M059J (cell line): ENCODE measurements at places on chromosomes 11 and 22.

- DNase-seq: no peak
These were observed 4.9 kb downstream of the POLR3H start for GRCh38 chr22:41539146-41540005.

GRCh38 chr11:86746514-86746913 lies 53.8 kb upstream of the PRSS23 start:
- peak; percentile 49 for DNase-seq

DNA sequence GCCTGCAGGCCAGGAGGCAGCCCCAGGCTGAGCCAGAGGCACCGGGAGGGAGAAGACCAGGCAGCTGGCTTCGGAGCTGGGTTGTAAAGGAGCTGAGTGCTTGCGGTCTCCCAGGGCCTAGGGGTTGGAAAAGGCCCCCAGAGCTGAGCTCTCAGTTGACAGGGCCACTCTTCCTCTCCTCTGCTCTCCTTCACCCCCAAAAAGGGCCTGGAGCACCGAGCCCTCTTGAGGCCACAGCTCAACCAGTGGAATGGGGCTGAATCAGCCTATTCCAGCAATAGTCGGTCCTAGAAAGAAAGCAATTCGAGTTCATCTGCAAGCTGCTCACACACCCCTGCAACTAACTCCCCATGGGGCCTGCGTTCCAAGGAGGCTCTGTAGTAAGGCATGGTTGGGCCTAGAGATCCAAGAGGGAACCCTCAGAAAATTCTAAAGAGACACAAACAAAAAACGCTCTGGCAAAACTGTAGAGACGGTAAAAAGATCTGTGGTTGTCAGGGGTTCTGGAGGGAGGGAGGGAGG lies 205.0 kb downstream of the BUD13 start:
- DNase-seq: no peak

DNA sequence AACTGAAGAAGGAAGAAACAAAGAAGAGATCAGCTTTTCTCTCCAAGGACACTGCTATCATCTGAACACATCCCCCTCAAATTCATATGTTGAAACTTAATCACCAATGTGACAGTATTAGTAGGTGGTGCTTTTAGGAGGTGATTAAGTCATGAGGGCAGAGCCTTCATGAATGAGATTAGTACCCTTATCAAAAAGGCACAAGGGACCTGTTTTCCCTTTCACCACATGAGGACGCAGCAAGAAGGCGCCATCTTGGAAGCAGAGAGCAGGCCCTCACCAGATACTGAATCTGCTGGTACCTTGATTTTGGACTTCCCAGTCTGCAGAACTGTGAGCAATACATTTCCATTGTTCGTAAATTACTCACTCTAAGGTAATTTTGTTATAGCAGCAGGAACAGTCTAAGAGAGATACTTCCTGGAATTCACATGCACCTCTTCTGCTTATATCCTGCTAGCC lies 20.9 kb upstream of the CREB3L1 start:
- DNase-seq: no peak

DNA sequence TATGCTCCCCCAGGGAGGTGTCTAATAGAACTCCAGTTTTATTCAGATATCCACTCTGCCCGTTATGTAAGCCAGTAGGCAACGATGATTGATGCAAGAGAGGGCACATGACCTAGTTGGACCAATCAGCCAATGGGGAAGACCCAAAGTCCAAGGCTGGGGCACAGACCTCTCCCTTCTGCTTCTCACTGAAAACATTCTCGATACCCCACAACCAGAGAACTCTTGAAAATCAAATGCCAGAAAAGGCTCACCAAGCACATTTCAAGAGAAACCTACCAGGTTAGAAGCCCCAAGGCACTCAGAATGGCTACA lies 7.4 kb downstream of the HIRA start:
- DNase-seq: no peak

DNA sequence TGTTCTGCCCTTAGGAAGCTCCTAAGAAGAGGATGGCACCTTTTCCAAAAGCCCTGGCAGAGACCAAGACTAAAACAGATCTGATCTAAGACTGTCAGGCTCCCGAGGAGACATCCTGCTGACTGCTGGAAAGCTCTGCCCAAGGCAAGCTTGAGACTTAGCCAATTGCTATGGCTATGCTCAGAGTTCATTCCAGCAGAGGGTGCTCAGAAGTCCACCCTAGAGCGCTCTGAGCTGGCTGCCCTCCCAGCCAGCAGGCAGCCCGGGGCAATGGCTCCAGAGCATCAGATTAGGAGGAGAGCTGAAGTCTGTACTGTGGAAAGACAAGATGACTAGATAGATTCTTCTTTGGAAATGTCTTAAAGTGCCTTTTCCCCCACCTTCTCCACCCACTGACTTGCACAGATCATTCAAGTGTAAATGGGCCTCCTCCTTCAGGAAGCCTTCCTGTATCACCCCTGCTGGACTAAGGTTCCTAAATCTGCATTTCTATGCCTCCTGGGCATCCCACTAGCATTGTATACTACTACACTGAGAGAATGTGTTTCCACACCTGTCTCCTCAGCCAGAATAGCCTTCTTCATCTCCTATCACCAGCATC lies 23.4 kb downstream of the LRRC55 start:
- peak; percentile 10 for DNase-seq

- peak; percentile 56 for DNase-seq
These were observed 1.1 kb downstream of the TRIM22 start for GRCh38 chr11:5690736-5691135.

- peak; percentile 51 for DNase-seq
These were observed 512 bp upstream of the GRIA4 start for GRCh38 chr11:105609341-105609781.

DNA sequence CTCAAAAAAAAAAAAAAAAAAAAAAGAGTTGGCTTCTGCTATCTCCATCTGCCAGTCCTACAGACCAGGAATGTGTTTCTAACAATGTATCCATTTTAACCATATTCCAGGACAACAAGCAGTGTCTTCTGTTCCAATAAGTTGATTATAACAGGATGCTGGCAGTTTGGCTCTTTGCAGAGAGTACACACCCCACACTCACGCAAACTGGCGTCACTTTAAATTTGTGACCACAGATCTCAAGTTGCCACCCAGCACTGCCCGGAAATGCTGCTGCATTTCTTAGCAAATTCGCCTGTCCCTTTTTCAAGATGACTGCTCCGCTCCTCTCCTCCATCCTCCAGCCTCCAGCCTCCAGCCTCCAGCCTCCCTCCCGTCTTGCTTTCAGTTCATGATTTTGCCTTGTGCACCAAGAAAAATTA lies 44.3 kb downstream of the SCGB1A1 start:
- no peak for DNase-seq

DNA sequence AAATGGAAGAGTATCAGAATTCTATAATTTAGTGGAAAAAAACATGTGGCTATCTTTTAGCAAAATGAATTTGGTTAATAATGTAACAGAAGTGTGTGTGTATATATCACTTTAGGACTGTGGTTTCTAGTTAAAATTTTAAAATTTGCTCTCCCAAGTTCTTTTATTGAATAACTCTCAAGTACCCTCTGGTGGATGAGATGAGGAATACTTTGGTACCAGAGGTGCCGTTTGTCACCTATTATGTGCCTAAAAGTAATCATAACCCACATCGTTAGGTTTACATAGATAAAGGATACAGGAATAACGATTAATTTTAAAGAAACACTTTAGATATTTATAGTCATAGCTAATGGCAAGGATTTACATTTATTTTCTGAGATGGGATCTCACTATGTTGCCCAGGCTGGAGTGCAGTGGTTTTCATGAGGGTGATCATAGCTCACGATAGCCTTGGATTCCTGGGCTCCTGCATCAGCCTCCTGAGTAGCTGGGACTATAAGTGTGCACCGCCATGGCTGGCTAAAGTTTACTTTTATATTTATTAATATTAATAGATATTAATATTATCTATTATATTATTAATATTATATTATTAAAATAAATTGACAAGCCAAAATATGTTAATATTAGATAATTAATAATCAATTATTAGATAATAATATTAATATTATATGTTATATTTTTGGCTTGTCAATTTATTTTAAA lies 66.7 kb upstream of the CAPRIN1 start:
- DNase-seq: no peak

GRCh38 chr22:17192186-17192585 lies 27.0 kb downstream of the ADA2 start:
- no peak for DNase-seq

DNA sequence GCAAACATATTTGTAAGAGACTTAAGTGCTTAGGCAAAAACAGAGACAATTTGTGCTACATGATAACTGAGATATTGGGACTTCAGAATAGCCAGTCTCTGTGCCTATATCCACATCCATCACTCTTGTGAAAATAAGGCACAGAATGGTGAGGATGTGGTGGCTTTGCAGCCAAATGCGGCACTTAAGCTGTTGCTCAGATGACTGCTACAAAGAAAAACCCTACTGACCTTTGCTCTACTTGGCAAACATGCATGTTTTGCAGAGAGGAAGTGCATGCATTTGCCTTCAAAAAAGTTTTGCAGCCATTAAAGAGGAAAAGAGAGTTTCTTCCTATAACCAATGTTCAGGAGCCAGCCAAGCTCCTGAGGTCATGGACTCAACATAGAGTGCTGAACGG lies 675.0 kb upstream of the KIRREL3 start:
- peak; percentile 54 for DNase-seq

DNA sequence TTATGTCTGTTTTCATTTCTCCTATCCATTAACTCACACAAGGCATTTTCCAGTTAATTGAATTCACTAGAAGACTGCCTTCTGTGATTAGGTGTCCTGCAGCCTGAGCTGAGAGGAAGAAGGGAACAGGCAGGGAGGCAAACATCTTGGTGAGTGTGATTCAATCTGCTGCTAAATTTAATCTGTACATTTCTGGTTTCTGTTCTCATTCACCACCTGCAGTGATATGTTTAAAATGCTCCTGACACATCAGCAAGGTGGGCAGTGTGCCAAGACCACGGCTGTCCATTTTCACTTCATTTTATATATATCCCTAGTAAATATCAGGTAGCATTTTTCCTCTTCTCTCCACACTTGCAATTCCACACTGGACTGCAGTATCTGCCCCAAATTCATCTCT lies 416.5 kb downstream of the TMEM135 start:
- no peak for DNase-seq

DNA sequence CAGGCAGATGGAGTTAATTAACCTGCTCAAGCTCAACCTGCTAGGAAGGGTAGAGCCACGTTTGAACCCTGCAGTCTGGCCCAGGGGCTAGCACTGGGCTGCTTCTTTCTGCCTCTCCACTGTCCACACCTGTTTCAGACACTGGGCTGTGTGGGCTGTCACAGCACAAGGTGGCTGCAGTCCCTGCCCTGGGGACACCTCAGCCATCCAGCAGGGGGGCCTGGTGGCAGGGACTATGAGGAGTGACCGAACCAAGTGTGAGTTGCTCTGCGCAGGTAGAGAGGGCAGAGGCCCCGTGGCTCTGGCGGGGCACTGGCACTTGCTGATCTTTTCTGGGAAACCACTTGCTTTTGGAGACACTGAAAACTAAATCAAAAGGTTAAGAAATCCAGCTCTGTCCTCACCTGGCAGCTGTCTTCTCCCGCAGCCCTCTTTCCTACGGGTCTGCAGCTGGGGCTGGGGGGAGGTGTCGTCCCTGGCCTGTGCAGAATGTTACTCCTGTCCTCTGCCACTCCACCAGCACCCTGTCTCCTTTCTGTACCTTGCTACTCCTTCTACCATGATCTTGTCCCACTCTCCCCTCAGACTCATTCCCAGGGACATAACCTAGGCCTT lies 5.8 kb downstream of the BAD start:
- no peak for DNase-seq

DNA sequence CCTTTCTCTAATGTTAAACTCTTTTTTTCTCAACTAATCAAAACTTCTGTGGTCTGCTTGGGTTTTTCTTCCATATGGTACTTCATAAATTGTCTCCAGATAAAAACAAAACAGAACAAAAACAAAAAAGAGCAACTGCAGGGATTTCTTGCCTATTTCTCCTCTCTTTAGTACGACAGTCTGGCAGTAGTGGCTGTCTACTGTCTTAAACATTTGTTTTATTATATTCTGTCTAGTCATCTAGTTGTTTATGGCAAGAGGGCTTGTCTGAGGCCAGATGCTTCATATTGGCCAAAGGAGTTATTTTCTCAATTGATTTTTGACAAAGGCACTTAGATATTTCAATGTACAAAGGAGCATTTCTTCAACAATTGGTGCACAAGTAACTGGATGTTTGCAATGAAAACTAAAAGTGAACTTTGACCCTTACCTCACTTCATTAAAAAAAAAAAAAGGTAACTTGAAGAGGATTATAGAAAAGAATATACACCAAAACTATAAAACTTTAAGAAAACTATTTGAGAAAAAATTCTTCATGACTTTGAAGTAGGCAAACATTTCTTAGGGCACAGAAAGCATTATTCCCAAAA lies 404.2 kb downstream of the LUZP2 start:
- no peak for DNase-seq

- DNase-seq: peak; percentile 98
These were observed 671 bp upstream of the PICALM start for GRCh38 chr11:86069408-86070101.

DNA sequence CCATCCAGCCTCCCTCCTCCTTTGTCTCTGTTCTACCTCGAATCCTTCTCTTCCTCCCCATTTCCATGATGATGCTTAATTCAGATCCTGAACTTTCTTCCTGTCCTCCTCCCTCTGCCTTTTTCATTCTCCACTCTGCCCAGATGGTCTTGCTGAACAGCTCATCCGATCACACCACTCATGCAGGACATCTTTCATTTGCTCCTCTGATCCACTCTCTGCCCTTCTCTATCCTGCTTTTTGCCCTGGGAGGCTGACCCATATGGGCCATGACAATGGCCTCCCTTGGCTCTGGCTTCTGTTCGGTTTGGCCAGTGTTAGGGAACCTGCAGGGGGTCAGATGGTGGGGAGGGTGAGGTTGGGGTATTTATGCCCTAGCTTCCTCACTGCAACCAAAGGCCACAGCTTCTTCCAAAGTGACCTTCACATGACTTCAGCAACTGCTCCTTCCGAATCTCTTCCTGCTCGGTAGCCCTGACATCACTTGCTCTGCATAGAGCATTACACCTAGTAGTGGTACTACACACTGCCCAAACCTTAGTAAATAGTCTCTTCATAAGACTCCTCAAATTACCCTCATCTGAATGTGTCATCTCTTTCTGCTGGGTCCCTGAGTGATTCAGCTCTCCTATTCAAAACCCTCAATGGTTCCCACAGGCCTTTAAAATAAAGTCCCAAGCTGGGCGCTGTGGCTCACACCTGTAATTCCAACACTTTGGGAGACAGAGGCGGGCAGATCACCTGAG lies 32.7 kb upstream of the MICAL2 start:
- DNase-seq: peak; percentile 92

DNA sequence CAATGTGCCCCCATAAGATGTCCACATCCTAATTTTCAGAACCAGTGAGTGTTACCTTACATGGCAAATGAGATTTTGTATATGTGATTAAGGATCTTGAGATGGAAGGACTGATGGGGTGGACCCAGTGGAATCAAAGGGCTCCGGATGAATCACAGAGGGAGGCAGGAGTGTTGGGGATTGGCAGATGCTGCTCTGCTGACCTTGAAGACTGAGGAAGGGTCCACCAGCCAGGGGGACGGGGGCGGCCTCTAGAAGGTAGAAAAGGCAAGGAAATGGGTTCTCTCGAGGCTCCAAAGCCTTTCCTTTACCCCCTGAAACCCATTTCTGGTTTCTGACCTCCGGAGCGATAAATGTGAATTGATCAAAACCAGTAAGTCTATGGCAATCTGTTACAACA lies 18.8 kb downstream of the TMEM218 start:
- no peak for DNase-seq

GRCh38 chr11:32118025-32118974 lies 27.4 kb downstream of the RCN1 start:
- DNase-seq: peak; percentile 94
